ENCODE measurements at places on chromosomes 13 and 19.
A peak's percentile ranks its signal among the peaks of the same experiment; 100 is the strongest.

- peak; percentile 10 for DNase-seq
Observed at GRCh38 chr19:44401139-44402115, at the start of gene ZNF285. Gene ZNF285, minus strand, starts transcription at chr19:44401608. Its CDS starts 4,395 bp downstream, at chr19:44397213.

DNA sequence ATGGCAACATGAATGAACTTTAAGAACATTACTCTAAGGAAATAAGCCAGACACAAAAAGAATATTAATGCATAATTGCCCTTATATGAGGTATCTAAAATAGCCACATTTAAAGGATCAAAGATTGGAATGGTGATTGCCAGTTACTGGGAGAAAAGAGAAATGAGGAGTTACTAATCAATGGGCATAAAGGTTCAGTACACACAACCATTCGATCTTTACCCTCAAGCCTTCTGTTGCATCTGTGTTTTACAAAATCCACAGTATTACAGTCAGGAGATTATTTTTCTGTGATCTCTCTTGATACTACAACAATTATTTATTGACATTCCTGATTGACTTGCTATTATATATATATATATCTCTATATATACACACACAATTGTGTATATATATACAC, 310.0 kb upstream of the SLITRK5 start:
- no peak for DNase-seq

- no peak for DNase-seq
Observed at GRCh38 chr13:94212196-94212595, 267.3 kb downstream of the DCT start.

- DNase-seq: no peak
Observed at GRCh38 chr13:46621133-46621532, 68.2 kb downstream of the LRCH1 start.

DNA sequence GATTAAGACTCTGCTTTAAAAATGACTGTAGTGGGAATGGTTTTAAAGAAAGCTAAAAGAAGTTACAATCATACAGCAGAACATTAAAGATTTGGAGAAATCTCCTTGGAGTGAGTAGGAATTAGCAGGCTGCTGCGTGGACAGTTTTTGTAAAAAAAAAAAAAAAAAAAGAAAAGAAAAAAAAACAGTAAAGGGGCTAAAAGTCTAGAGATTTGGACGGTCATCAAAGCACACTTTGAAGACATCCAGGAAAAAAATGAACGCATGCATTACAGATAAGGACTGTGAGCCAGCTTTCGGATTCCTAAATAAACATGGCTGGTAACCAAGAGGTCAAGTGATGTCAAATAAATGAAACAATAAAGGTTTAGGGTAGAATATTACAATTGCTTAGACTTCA, 1700.6 kb downstream of the PCDH9 start:
- no peak for DNase-seq

GRCh38 chr13:106143930-106144709, 391.3 kb downstream of the EFNB2 start:
- DNase-seq: no peak

DNA sequence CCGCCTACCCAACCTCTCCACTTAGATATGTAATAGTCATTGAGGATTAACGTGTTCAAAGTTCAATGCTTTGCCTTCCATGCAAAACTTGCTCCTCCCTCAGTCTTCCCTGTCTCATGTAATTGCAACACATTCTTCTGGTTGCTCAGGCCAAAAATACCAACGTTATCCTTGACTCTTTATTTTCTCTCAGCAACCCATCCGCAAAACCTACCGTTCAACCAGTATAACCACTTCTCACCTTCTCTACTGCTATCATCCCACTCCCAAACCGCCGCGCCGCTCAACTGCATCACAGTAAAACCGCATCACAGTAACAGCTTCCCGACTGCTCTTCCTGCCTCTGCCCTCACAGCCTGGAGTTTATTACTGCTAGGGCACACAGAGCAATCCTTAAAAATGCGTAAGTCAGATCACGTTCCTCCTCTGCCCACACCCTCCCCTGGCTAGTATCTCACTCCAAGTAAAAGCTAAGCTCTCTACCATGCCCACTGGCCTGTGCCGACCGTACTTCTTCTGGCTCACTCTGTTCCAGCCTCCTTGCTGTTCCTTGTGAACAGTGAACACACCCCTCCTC, 8.2 kb downstream of the MTIF3 start:
- DNase-seq: no peak

All from T-helper 22 cell (primary cell).